ENCODE measurements at places on chromosomes 2 and 18.

GRCh38 chr2:85999061-85999831, 106.4 kb downstream of the POLR1A start:
- peak; percentile 60 for DNase-seq

GRCh38 chr2:84217456-84217855, 241.6 kb downstream of the SUCLG1 start:
- DNase-seq = no peak

GRCh38 chr2:33497221-33497650, 20.8 kb downstream of the RASGRP3 start:
- DNase-seq = no peak

- DNase-seq = no peak
Measured at GRCh38 chr2:172877826-172878225, 142.2 kb downstream of the RAPGEF4 start.

DNA sequence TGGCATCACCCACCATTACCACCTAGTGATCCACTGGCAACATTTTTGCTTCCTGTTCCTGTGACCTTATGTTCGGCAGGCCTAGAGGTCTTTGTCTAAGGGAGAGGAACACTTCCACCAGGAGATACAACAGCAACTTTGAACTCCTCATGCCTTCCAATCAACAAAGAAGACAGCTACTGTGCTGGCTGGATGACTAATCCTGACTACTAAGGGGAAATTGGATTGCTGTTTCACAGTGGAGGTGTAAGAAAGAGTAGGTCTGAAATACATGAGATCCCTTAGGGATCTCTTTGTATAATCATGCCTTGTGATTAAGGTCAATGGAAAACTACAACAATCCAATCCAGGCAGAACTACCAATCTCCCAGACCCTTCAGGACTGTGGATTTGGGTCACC, 45.2 kb downstream of the EIF2AK3 start:
- DNase-seq = no peak

DNA sequence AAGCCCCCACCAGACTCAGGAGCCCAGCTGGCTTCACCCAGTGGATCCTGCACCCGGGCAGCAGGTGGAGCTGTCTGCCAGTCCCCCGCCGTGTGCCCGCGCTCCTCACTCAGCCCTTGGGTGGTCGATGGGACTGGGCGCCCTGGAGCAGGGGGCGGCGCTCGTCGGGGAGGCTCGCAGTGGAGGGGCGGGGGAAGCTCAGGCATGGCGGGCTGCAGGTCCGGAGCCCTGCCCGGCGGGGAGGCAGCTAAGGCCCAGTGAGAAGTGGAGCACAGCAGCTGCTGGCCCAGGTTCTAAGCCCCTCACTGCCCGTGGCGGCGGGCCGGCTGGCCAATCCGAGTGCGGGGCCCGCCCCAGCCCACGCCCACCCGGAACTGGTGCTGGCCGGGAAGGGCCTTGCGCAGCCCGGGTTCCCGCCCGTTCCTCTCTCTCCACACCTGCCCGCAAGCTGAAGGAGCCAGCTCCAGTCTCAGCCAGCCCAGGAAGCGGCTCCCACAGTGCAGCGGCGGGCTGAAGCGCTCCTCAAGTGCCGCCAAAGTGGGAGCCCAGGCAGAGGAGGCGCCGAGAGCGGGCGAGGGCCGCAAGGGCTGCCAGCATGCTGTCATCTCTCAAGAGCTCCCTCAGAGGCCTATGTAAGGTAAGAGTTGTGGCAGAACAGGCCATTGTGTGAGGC, 1307.8 kb upstream of the TMEFF2 start:
- DNase-seq = no peak

DNA sequence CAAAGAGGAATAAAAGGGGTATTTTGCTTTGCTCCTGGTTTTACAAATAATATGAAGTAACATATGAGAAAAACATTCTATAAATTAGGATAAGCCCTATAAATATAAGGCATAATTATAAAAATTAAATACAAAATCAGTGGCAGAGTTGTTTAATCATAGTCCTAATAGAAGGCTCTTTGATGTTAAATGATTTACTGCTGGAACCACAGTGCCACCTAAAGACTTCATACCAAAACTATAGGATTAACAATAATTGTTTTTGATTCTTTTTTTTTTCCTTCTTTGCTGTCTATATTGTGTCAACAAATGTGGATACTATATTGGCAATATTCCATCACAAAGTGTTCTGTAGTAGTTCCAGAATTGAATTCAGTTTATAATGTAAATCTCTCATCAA, 837.7 kb upstream of the SLC39A10 start:
- no peak for DNase-seq

- no peak for DNase-seq
Measured at GRCh38 chr2:9093324-9093723, 89.8 kb upstream of the MBOAT2 start.

- DNase-seq = no peak
Measured at GRCh38 chr18:80200171-80200931, 47.0 kb downstream of the PARD6G start.

- no peak for DNase-seq
Measured at GRCh38 chr18:60862988-60863387, 470.2 kb upstream of the CDH20 start.

DNA sequence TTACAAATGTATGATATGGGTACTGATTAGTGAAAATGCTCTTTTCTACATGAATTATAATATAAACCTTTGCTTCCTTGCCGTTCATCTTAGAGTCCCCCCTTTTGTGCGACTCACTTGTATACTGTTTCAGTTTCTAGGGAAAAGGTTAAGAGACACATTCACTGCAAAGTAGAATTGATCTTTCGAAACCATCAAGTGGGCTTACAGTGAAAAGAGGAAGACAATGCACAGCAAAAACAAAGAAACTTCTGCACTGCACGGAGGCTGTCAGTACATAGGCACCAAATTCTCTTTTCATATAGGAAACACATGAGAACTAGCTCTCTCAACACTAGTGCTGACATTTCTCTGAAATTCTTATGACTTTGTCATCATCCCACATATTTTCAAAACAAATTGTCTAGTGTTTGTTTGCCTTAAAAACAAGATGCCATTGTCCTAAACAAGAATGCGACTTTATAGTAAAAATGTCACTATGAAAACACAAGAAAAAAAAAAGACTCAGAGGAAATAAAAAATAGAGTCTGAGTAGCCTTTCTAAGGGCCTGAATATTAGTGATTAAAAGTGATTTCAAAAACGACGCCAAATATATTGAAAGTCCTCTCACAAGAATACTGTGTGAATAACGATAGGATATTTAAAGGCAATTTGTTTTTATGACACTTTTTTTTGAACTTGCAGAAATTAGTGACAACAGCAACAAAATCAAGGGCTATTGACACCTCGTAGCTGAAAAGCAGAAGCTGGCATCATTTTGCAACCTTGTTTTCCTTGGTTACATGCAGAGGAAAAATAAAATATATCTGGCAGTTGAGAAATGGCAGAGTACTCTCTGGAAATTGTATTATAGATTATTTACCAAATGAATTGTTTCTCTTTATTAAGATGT, 827.0 kb downstream of the BCL11A start:
- DNase-seq = no peak

- no peak for DNase-seq
Measured at GRCh38 chr18:11561293-11561692, 48.1 kb upstream of the SLC35G4 start.

Data from femur (tissue), 1 donor.